ENCODE measurements at places on chromosomes 1 and 21.

DNA sequence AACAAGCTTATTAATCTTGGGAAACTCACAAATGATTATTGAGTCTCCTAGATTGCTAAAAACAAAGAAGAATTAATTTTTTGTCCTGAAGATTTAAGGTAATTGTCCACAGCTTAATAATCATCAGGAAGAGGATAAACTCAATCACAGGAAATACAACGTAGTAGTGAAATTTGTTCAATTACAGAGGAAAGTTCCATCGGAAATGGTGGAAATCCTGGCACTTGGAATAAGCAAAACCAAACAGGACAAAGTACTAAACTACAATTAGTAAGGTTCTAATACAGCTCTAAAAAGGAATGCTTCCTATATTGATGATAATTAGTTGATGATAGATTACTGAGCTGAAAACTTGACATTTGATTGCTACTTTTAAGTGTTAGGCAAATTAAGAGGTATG, 485.4 kb downstream of the USP25 start:
- no peak for DNase-seq

DNA sequence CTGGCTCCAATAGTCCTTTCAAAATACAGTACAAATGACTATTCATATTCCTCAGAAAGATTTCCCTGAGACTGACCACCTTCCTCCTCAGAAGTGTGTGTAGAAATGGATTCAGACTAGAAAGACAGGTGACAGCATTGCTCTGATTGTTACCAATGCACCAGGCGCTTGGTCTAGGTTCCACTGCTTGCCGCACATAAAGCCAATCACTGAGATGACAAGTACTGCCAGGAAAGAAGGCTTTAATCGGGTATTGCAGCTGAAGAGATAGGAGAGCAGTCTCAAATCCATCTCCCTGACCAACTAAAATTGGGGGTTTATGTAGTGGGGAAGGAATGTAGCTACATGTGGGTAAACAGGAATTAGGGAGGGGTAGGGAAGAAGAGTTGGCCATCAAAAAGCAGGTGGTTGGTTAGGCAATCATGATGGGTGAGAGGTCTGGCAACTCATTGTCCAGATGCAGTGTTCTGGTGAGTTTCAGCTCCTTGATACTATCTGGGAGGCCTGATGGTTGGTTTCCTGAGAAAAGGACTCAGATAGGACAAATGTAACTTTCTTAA, 98.0 kb downstream of the KCNH1 start:
- DNase-seq = no peak

GRCh38 chr1:244082969-244083368, 31.9 kb downstream of the ZBTB18 start:
- DNase-seq = no peak

DNA sequence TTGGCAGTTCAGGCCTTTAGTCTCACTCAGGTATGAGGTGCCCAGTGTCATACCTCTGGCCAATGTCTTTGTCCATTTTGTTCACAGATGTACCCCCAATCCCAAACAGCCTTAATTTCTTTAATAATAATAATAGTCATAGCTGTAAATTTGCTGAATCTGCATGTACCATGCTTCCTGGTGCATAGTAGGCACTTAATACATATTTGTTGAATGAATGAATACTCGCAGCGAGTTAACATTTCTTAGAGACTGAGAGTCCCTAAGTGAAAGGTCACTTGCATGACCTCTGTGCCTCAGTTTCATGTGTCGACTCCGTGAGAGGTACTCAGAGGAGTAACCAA, 12.5 kb downstream of the ALPL start:
- no peak for DNase-seq

DNA sequence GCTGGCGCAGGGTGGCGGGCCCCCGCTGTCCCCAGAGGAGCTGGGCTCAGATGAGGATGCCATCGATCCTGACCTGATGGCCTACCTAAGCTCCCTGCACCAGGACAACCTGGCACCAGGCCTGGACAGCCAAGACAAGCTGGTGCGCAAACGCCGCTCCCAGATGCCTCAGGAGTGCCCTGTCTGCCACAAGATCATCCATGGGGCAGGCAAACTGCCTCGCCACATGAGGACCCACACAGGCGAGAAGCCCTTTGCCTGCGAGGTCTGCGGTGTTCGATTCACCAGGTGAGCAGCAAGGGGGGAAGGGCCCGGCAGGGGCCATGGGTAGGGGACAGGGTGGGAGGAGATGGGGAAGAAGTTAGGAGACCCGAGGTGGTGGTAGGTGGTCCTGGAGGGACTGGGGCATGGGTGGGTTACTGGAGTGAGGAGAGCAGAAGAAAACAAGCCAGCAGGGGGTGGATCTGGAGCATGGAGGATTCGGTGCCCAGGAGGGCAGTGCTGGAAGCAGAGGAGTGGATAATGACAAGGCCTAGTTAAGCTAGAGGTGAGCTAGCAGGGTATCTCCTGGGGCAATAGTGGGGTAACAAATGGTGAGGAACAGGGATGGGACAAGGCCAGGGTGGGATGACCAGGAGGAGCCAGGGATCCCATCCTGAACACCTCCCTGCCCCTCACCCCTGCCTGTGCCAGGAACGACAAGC, 13.1 kb downstream of the ZBTB7B start:
- DNase-seq = no peak

DNA sequence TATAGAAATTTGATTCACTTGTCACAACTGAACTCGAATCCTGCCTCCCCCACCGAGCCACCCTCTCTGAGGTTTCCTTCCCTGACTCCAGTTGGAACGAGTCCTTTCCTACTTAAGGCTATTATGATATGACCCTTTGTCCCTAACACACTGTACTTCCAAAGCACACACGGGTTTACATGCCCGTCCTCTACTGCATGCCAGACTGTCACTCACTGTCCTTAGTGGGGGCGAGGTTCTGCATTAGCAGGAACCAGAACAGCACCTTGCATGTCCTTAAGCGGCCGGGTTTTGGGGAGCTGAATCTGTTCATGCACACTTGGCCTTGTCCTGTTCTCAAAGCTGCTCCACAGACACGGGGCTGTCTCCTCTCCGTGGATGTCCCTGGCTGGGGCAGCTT, 164.6 kb upstream of the KCNJ6 start:
- DNase-seq = no peak

DNA sequence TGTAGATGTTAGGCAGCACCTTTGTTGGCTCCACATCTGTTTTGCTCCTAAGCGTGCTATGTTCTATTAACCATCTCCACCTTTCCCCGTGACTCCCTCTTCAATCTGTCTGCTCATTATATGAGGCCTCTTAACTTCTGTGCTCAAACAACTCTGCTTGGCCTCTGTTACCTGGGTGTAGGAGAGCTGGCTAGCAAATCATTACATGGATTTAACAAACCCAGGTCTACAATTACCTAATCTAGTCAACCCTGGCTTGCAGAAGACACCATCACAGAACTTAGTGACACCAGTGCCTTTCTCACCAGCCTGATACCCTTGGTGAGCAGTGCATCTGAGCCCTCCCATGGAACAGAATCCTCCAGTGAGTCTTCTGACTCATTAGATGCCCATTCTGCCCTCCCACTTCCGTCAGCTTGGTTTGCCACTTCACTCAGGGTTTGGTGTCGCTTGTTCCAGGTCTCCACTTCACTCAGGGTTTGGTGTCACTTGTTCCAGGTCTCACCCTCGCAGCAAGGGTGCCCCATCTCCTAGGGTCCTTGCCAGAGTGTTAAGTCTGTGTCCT, 92.0 kb upstream of the KIF26B start:
- DNase-seq = no peak

GRCh38 chr1:67390041-67390887, 39.9 kb downstream of the SERBP1 start:
- DNase-seq = no peak

DNA sequence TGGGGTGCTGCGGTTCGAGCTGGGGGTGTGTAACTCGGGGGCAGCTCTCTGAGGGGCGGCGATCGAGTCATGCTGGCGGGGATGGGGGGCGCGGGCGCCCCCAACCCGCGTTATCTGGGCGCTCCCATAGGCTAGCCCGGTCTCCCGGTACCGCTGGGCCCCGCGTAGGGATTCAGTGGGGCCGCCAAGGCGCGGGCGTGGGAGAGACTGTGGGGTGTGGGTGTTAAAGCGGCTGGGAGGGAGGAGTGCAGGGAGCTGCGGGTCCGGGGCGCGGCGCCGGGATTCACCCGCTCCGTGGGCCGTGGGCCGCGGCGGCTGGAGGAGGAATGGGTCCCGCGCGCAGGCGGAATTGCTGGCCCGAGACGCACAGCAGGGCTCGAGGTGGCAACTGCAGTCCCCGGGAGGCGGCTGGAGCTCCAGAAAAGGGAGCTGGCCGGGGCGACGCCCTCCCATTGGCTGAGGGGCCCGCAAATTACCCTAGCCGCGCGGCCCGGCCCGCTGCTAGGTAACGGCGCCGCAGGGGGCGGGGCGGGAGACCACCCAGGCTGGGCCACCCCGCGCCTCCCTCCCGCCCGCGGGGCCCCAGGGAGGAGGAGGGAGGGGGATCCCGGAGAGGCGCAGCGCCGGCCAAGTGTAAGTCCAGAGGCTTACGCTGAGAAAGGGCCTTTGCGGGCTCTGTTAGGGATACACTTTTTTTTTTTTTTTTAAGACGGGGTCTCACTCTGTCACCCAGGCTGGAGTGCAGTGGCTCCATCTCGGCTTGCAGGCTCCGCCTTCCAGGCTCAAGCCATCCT, at the start of gene PTCH2:
Gene PTCH2 (minus strand): TSS at position 392 of the 794 bp plus-strand sequence. CDS start 321 bp downstream, at position 71.
- peak; percentile 92 for DNase-seq

DNA sequence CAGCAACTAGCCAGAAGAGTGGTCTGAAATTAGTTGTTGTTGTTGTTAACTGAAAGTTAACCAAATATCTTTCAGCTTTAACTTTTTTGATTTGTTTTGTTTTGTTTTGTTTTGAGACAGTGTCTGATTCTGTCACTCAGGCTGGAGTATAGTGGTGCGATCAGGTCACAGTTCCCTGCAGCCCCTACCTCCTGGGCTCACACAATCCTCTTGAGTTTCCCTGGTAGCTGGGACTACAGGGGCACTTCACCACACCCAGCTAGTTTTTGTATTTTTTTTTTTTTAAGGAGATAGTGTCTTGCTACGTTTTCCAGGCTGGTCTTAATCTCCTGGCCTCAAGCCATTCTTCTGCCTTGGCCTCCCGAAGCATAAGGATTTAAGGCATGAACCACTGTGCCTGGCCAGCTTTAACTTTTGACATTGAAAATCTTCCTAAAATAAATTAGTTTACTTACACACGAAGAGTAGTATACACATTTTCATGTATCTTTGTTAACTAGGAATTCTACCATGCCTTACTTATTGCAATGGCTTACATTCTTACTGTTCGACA, 45.0 kb downstream of the GNG12 start:
- no peak for DNase-seq

GRCh38 chr21:16532840-16533239, 803.1 kb downstream of the USP25 start:
- DNase-seq = no peak

DNA sequence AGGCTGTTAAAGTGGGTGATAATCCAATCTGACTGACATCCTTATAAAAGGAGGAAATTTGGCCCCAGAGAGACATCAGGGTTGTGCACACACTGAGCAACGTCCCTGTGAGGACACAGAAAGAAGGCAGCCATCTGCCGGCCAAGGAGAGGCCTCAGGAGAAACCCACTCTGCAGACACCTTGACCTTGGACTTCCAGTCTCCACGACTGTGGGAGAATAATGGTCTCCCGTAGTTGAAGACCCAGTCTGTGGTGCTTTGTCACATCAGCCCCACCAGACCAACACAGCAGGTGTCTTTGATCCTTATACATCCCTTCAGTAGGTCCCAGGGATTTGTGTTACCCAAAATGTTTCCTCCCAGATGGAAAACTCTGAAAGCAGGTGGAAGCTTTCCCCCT, 4.2 kb upstream of the DNAJC28 start:
- DNase-seq = no peak

DNA sequence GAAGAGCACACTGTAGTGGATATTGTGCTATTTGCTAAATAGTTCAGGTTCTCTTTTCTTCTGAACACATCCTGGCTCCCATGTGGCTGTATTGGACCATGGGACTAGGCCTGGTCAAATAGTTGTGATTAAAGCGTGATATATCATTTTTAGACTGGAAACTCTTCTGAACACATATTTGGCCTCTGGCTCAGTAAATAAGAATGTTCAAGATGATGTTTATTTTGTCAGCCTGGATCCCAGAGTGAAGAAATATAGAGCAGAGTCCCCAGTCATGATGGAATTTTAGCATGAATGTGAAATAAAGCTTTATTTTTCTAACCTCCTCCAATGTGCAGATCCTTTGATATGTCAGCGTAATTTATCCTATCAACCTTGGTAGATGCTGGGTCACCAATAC, 542.6 kb downstream of the ADGRL2 start:
- no peak for DNase-seq

DNA sequence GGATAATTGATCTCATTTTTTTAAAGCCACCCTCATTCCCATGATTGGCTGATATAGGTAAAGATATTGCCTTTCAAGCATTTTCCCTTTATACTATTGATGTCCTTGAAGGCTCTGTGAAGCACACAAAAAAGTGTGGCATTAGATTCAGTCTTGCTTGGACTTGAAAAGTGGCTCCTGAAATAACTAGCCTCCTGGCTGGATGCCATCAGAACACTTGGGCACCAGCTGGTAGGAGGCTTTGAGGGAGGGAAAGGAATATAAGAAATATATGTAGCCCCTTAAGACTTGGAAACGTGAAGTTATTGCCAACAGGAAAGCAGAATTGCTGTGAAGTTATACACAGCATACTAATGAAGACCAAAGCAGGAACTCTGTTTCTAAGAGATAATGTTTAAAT, 14.1 kb downstream of the MTR start:
- no peak for DNase-seq

DNA sequence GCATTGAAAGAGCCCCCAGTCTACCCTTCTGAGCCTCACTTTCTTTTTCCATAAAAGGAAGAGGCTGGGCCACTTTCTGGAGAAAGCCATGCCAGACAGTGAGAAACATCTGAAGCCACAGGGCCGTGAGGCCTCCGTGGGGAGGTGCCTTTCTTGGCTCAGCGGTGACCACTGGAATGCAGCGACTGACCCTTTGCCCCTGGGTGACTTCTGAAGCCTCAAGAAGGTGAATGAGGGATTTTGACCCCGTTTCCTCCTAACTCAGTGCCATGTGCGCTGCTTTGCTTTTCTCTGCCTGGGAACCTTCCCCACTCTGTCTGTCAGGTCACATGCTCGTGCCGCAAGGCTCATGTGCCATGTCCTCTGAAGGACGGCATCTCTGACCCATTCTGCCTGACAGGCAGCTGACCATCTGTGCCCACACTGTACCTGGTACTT, 44.7 kb upstream of the A3GALT2 start:
- DNase-seq = peak; percentile 75

- peak; percentile 67 for DNase-seq
These were observed 39.7 kb downstream of the BACE2 start for GRCh38 chr21:41207401-41208375.

GRCh38 chr21:26972192-26972591, 5.3 kb upstream of the ADAMTS5 start:
- DNase-seq = no peak

GRCh38 chr1:97094247-97094972, 372.8 kb downstream of the PTBP2 start:
- DNase-seq = peak; percentile 11

All from AG08396 (cell line).